ENCODE measurements at places on chromosomes 3 and 15. TPM values are rescaled to one million over a fixed set of nuclear protein-coding genes. Genes with fewer than 3 reads are reported as not detected.

DNA sequence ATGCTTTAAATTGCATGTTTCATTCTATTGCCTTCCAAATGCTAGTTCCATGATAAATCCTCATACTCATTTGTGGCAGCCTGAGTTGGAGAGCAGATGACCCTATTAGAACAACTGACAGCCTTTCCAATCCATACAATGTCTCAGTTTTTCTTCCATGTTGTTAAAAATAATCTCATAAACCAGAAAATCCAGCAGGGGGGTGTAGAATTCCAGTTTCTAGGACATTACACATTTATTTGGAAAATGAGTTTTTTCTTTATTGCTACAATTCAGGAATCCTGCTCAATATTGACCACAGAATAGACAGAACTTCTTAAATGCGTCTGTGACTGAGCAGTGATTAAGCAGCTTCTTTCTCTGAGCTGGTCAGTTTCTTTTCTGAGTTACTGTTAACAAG is 174.2 kb upstream of the ATP10A start:
- no peak for DNase-seq

GRCh38 chr3:65787340-65787739 is 251.4 kb downstream of the MAGI1 start:
- DNase-seq, result no peak

The IL20RB gene
- total RNA-seq, result 66.9 TPM

DNA sequence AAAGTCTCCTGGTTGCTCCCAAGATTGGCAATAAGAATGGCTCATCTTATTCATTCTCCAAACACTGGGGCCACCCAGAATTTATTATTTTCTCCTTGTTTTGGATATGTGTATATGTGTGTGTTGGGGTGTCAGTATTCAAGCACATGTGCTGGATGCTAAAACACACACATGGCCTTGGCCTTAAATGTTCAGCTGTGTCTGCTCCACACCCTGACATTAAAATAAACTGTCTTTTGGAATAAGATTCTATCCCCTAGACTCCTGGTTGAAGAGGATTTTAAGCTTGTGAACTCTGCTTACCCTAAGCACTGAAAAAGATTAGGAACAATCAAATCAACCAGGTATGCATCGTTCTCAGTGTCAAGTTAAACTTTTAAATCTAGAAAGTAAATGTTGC is 382.9 kb upstream of the MCTP2 start:
- DNase-seq, result no peak

- peak; percentile 35 for DNase-seq
Observed at GRCh38 chr15:82944821-82945220, 7.7 kb downstream of the HOMER2 start.

- no peak for DNase-seq
Observed at GRCh38 chr3:53240989-53241972, 14.5 kb downstream of the TKT start.

GRCh38 chr3:46669191-46669999 is 24.1 kb downstream of the ALS2CL start:
- DNase-seq, result no peak

Measured in mammary epithelial cell (primary cell).